ENCODE measurements at places on chromosomes 4 and X.

DNA sequence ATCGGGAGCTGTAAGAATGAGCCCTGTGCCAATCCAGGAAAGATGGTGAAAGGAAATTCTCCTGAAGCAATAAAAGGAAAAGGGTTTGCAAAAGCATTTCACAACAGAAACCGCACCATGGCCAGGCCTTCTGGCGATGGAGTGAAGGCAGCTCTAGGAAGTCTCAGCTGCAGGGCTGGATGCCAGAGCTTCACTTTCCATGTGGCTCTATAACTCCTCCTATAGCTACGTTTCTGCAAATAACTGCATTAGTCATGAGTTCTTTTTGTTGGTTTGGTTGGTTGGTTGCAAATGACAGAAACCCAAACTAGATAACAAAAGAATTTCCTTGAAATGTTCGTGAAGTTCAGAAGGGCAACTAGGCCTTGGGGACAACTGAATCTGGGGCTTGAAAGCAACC lies 84.6 kb downstream of the RELL1 start:
- peak; percentile 79 for DNase-seq

DNA sequence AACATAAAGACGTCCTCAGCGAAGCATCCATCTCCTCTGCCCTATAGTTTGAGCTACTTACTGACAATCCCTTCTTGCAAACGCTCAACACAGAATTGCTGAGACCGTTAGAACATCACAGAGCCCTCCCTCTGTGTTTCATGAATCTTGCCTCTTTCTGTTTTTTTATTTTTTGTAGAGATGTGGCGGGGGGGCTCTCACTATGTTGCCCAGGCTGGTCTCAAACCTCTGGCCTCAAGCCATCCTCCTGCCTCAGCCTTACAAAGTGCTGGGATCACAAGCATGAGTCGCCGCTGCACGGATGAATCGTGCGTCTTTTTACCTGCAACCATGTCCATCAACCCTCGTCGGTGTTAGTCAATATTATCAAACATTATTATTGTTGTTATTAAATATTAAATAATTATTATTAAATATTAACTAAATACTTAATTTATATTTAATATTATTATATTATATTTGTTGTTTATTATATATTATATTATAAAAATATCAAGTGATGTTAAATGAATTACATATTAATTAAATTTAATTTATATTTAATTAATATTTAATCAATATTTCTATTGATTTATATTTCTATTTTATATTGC lies 200.7 kb downstream of the CRLF2 start:
- no peak for DNase-seq

DNA sequence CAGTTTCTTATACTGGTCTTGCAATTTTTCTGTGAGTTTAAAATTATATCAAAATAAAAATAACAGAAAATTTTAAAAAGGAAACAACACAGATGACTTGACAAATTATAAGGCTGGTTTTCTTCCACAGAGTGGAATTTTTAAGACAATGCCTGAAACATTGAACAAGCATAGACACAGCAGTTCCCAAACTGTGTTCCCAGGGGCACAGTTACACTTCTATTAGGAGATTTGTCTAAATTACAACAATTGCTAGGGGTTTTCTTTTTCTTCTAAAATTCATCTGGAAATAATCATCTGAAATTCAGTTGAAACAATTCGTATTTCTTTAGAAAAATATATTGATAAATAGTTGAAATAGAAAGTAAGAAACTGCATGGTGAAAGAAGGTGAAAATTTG lies 26.2 kb downstream of the PDE5A start:
- DNase-seq: no peak

DNA sequence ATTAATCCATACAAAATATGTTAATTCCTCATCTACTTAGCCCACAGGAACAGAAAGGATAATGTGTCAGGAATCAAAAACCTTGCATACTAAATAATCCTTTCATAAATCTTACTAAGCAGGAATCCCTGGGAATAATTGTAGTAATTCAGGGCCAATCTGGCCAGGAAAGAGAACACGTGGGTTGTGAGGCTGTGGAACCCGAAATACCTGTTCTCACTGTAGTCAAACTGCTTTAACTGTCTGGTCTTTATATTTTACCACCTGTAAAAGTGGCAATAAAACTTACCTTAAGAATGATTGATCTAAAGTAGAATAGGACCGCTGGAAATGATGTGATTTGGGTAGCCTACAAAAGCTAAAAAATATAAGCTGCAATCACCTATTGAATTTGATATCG lies 1620.9 kb downstream of the STIM2 start:
- DNase-seq: no peak

GRCh38 chr4:46889410-46889809 lies 19.6 kb downstream of the COX7B2 start:
- DNase-seq: no peak

- no peak for DNase-seq
Observed at GRCh38 chrX:36160081-36160480, 240.5 kb downstream of the CFAP47 start.

GRCh38 chr4:101136373-101137370 lies 210.7 kb downstream of the PPP3CA start:
- no peak for DNase-seq

DNA sequence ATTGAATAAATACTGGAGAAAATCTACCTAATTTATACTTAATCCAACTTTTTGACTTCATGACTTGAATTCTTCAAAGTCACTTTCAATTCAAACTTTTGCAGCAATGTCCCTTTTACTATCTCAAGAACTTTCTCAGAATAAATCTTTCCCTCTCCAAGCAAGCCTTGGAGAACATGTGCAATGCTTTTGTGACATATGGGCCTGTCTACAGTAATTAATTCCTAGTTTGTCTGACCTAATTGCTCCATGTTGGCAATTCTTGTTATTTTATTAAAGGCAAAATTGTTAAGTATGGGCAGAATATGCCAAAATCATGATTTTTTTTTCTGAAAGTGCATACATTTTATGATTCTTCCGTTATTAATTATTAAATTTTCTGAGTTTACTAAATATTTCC lies 1115.3 kb downstream of the PDHA2 start:
- DNase-seq: no peak
